ENCODE measurements at places on chromosomes 7 and 10.

DNA sequence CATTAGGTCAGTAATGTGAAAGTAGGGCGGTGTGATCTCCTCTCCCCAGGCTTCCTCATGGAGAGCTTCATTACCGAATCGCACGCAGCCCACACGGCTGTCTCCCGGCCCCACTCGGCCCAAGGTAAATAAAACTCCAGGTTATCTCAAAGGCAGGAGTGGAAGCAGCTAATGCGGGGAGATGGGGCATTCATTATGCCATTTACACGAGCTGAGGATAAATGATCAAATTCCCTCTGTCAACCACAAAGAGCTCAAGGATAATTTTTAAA lies 93.5 kb downstream of the ADARB2 start:
- no peak for DNase-seq

- DNase-seq: no peak
Measured at GRCh38 chr10:1560535-1561192, 176.7 kb downstream of the ADARB2 start.

DNA sequence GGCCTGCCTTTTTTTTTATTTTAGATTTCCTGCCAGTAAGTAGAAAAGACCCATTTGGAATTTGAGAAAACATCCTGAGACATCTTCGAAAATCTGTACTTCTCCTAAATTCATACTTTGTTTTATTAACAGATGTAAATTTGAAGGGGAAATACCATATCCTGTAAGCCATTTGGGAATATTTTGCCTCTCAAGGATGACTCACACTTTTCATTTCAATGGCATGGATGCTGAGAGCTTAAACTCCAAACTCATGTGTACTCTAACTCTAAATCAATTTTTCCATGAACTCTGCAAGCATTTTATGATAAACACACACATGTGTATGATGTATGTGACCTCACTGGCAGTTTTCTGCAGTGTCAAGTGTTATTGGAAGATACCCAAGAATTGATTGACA lies 89.0 kb downstream of the SEMA3A start:
- no peak for DNase-seq

DNA sequence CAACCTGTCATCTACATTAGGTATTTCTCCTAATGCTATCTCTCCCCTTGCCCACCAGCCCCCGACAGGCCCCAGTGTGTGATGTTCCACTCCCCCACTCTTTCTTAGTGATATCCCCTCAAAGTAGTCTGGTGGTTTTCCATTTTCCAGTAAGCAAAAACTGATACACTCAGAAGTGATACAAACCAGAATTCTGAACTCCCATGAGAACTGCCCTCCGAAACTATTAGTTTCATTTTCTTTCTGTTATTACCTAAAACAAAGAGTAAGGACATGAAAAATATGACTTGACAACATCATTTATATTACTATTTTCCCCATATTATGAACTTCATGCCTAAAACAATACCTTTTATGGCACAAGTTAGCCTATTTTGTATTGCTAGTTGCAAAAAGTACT lies 175.0 kb downstream of the OTUD1 start:
- no peak for DNase-seq

DNA sequence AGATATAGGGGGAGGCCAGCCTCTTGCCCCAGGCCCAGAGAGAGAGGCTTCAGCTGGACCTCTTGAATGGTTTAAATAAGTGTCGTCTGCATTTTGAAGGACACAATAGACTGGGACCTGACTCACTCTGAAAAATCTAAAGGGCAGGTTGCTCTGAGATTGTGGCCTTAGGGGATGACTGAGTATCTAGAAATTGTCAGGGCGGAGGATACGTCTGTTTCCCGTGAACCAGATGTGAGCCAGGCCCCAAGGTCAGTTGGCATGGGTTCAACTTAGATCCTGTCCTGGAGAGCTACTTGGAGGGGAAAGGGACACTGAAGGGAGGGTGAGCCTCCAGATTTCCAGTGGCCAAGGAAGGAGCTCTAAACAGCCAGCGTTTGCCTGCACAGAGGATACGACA lies 110.2 kb downstream of the CHN2 start:
- no peak for DNase-seq
